Stimulated activated CD4-positive, alpha-beta T cell treated with anti-CD3 and anti-CD28 coated beads, Interleukin-15, amount 100 ng/mL, for 24 hours (primary cell): ENCODE measurements at places on chromosomes 3 and 15.

DNA sequence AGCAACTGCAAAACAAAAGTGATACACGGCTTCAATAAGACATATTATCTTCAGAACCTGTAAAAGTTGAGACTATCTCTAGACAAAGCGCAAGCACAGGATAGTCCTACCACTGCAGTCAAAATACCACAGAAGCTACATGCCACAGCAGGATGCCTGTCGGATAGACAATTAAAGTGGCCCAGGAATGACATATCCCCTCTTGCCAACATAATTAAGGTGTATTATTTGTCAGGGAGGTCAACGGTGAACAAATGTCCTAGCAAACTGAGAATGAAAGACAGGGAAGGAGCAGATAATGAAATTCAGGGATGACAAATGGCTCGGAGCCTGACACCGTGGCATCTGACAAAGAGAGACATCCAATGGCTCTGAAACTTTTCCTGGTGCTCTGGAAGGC, 185.7 kb downstream of the MECOM start:
- no peak for DNase-seq

DNA sequence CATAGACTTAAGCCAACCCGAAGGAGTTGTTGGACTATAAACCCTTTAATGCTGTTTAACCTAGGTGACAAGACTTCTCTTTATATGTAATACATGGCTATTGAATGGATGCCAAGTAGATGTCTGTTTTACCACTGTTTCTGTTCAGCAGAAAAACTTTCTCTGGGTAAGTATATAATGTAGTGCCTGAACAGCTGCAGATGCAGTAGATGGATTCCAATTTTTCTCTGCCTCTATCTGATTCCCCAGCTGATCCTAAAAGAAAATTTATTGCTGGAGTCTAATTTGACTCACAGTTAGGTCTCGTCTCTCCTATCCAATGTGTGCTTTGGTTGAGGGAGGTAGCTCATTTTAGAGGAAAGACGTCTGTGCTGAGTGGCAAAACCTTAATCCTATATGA, 256.5 kb upstream of the CBLB start:
- no peak for DNase-seq

GRCh38 chr15:66822114-66822513, 120.1 kb downstream of the SMAD6 start:
- no peak for DNase-seq

GRCh38 chr3:183438735-183439134, 10.3 kb upstream of the MCF2L2 start:
- DNase-seq: no peak

- DNase-seq: no peak
Measured at GRCh38 chr3:179907784-179908482, 128.8 kb downstream of the PEX5L start.

GRCh38 chr3:147119346-147119745, 287.0 kb downstream of the ZIC4 start:
- DNase-seq: no peak

DNA sequence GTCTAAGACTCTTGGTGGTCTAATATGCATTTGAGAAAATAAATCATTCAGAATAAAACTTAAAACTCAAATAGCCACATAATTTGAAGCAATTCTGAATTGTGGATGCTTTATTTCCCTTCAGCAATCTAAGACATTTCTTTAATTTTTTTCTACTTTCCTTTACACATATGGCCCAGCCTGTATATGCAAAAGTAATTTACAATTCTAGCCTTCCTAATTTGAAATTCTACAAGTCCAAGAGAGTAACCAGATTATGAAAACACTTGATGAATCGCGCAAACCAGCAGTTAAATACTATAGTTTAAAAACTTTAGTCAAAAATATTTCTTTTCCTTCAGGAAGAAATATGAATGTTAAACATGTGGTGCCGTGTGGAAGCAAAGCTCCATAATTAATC, 1014.2 kb downstream of the TUSC7 start:
- no peak for DNase-seq

DNA sequence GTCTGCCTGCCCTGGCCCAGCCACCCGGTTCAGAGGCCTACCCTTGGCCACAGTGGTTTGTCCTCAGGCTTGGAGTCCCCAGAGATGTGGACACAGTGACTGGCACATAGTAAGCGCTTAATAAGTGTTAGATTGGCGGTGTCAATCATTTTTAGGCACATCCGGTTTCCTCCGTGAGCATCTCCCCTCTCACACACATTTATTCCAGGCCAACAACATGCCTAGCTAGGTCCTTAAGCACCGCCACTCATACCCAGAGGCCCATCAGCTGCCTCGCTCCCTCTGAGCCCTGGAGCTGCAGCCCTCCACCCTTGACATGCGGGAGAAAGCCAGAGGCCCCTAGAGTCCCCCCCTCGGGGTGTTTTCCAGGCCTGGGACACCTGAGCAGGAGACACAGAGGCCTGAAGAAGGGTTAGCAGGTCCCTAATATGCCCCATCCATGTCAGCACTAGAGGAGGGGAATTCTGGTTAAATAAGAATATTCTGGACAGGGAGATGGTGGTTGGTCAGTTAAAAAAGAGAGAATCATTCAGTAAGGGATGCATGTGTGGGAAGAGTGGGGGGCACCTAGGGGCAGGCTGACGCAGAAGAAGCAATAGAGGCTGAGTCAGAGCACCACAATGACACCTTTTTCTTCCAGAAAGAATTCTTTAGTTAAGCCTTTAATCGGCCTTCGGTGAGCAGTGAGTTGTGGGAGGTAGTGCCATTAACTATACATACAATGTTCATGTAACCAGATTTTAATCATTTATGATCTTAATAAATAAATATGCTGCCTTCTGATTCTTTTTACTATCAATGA, 22.3 kb downstream of the NR2F2 start:
- DNase-seq: no peak

- DNase-seq: no peak
Measured at GRCh38 chr15:75672646-75673425, 25.1 kb downstream of the SNX33 start.

DNA sequence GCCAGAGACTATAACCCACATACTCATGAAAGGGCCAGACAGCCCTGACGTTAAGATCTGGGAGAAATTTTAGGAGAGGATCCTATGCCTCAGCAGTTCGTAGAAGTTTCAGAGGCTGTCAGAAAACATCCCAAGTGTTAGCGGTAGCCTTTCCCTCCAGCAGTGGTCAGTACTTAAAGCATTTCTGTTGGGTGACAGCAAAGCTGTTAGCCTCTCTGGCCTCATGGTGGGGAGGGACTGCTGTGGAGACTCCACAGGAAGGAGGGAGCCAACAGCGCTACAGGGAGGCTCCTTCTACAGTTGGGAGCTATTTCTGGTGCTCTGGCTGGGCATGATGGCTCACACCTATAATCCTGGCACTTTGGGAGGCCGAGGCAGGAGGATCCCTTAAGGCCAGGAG, 27.4 kb downstream of the IDH2 start:
- DNase-seq: no peak

DNA sequence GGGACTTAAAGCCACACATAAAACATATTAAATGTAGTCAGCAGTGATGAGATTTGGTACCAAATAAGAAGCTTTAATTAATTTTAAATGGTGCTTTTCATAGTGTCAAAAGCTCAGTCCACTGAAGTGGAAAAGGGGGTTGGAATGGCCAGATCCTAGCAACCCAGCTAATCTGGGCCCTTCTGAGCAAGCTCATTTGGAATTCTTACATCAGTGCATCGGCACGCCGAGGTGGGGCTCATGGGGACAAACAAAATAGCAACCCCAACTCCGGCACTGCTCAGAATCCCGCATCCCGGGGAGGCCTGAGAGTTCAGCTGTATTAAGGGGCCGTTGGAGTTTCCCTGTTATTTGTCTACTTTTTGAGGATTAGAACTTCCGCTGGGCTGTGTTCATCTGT, 526.4 kb downstream of the SOX2 start:
- no peak for DNase-seq

DNA sequence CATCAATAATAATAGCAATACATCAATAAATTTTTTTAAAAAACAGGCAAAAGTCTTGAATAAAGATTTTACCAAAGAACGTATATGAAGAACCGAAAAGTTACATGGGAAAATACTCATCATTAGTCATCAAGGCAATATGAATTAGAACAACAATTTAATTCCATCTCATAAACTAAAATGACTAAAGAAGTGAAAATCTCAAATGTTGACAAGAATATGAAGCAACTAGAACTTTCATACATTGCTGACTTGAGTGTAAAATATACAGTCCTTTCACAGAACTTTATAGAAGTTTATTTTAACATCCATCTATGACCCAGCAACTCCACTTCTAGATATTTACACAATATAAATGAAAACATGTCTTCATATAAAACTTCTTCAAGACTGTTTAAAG, 35.3 kb upstream of the ABHD10 start:
- no peak for DNase-seq
